ENCODE measurements at places on chromosomes 1 and 21.
A peak's percentile ranks its signal among the peaks of the same experiment; 100 is the strongest.

GRCh38 chr1:10637400-10637799 lies 159.0 kb downstream of the CASZ1 start:
- DNase-seq, result peak; percentile 25

GRCh38 chr1:1550591-1551432 lies 10.4 kb upstream of the TMEM240 start:
- no peak for DNase-seq

DNA sequence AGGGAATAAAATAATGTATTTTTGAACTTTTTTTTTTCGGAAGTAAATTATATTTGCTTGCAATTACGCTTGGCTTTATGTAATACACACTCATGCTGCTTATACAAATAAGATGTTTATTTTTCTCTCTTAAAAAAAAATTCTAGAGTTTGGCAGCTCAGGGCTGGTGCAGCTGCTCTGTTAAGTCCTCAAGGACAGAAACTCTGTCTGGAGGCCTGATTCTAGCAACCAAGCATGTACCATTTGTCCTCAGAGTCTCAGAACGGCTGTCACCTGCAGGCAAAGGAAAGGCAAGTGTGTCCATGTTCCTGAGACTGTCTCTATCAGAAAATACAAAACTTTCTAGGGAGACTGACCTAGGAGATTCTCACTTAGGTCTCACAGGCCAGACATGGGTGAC lies 23.2 kb upstream of the CLDN17 start:
- no peak for DNase-seq

GRCh38 chr1:66356605-66357004 lies 177.3 kb upstream of the SGIP1 start:
- no peak for DNase-seq

DNA sequence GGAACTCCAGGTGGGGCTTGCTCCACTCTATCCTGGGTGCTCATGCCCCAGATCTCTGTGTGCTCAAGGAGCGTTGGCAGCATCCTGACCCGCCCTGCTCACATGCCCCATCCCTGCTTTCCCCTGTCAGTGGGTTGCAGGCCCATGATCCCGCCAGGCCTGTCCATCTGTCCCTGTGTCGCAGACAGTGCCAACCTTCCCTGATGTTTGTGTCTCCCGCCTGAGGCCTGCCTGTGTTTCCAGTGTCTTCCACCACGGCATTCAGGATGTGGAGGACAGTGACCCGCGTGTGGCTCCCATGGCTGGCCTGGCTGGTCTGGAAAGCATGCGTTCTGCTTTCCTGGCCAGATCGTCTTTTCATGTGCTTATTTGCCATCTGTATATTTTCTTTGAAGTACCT lies 82.9 kb downstream of the PCBP3 start:
- DNase-seq, result no peak

- no peak for DNase-seq
Measured at GRCh38 chr1:226027538-226028217, 28.5 kb upstream of the SDE2 start.

- no peak for DNase-seq
Measured at GRCh38 chr1:87915771-87916170, 587.1 kb downstream of the LMO4 start.

- no peak for DNase-seq
Measured at GRCh38 chr1:93374334-93375106, 28.8 kb downstream of the DR1 start.

DNA sequence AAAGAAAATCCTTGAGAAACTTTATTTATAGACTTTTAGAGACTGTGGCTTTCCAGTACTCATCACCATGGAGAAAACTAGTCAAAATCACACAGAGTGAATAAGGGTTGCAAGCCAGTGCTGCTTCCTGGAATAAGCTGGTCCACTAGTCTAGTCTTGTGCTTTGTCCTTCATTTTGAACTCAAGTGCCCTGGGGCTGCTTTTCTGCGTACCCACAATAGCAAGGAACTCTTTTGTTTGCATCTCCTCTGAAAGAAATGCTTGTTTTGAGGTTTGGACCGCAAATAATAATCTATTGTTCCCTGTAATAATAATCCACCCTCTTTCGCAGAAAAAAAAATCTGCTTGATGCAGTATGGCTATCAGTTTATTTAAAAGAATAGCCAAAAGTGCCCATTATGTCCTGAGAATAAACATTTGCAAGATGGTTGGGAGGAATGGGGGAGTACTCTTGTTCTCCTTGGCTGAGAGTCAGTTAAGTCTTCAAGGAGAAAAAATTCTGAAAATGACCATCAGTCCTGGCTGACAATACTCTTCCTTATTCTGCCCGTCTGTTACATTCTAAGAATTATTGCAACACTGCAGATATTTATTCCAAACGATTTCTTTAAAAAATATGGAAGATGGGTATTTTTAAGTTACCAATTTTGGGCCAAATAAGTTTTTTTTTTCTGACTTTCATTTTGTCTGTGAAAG lies 41.9 kb downstream of the MPZL1 start:
- no peak for DNase-seq

All from NCI-H82 (cell line).